ENCODE measurements at places on chromosomes 2 and 18. TPM values are rescaled to one million over a fixed set of nuclear protein-coding genes. Genes with fewer than 3 reads are reported as not detected.

GRCh38 chr18:70029163-70029562 lies 81.5 kb upstream of the CD226 start:
- no peak for DNase-seq
- no peak overlapping the region for H3K27ac ChIP-seq
- H3K4me1 ChIP-seq = no peaks in the 10 kb centered on the region
- H3K4me3 ChIP-seq = no peak overlapping the region
- no peaks in the 10 kb centered on the region for H3K36me3 ChIP-seq

- H3K36me3 ChIP-seq = no peaks in the 10 kb centered on the region
- no peaks in the 10 kb centered on the region for H3K4me1 ChIP-seq
- H3K4me3 ChIP-seq = no peak overlapping the region
- H3K27ac ChIP-seq = no peak overlapping the region
- H3K27me3 ChIP-seq = no peaks in the 10 kb centered on the region
Observed at GRCh38 chr2:203599509-203599908, 64.4 kb upstream of the RAPH1 start.

Gene C2orf74
- 19.3 TPM for total RNA-seq

Gene SLC4A1AP
- total RNA-seq = 26.6 TPM

Gene CNDP1
- not detected for total RNA-seq

All from CD4-positive, alpha-beta memory T cell (primary cell).